Activated CD4-positive, CD25-positive, alpha-beta regulatory T cell treated with anti-CD3 and anti-CD28 coated beads, Interleukin-2, amount 50 U/mL, for 24 hours (primary cell): ENCODE measurements at places on chromosomes 4 and X.

DNA sequence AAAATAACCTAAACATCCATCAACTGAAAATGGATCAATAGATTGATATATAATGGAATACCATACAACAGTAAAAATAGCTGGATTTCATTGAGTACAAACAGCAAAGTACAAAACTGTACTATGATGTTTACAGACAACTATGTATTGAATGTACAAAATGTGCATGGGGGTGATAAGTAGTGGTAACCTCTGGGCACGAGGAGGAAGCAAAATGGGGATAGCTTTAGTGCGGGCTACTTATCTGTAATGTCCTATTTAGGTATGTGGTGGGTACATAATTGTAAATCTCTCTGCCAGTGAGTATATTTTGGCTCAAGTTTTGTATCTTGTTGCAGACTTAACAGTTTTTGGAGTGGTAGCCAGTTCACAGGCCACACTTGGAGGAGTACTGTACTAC is 123.6 kb downstream of the STAG2 start:
- ATAC-seq: no peak

- ATAC-seq: peak; percentile 33
Observed at GRCh38 chrX:100768679-100769338, 36.9 kb upstream of the SYTL4 start.

DNA sequence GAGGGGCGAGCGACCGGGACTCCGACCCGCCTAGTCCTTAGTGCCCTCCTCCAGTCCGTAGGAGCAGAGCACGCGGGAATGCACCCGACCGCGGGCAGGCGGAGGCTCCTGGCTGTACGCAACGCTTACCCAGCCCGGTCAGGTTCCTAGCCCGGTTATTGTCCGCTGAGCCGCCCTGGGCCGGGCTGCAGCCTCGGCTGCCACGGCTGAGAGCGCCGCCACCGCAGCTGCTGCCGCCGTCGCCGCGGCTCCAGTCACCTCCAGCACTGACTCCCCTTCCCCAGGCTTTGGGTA is at the start of gene AMER1:
Gene AMER1, minus strand, starts transcription at position 268 of the 294 bp plus-strand sequence. CDS start 12,422 bp downstream, outside the sequence.
- peak; percentile 47 for ATAC-seq

GRCh38 chrX:28880136-28880535 is 292.9 kb downstream of the IL1RAPL1 start:
- ATAC-seq: no peak

DNA sequence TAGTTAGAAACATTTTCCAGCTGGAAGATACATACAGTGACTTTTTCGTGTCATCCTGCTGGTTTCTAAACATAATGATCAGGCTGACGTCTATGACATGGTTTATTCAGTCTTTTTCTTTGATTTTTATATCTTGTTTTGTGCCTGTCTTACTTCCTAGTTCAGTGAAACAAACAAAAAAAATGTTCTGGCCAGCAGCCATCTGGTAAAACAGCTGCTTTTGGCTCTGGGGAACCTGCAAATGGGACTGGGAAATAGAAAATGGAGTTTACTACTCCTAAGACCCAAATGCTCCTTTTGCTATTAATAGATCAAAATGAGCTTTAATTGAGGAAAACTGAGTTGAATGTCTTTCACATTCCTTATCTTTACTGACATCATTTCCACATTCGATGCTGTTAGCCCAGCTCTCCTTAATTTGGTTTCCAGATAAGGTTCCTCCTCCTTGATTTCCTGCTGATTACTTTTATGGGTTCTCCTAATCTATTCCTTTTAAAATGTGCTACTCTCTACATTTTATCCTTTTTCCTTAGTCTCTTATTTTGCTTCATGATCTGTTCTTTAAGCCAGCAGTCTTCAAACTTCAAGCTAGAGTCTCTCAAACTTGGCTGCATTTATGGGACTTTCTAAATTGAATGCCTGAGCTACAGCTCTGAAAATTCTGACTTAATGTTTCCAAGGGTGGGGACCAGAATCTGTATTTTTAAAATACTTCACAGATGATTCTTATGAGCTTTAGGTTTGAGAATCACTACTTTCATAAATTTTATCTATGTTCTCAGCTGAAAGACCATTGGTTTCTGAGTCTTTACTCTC is 499.5 kb downstream of the ANKRD50 start:
- no peak for ATAC-seq

GRCh38 chrX:27391623-27392022 is 71.5 kb downstream of the PPP4R3C start:
- no peak for ATAC-seq

DNA sequence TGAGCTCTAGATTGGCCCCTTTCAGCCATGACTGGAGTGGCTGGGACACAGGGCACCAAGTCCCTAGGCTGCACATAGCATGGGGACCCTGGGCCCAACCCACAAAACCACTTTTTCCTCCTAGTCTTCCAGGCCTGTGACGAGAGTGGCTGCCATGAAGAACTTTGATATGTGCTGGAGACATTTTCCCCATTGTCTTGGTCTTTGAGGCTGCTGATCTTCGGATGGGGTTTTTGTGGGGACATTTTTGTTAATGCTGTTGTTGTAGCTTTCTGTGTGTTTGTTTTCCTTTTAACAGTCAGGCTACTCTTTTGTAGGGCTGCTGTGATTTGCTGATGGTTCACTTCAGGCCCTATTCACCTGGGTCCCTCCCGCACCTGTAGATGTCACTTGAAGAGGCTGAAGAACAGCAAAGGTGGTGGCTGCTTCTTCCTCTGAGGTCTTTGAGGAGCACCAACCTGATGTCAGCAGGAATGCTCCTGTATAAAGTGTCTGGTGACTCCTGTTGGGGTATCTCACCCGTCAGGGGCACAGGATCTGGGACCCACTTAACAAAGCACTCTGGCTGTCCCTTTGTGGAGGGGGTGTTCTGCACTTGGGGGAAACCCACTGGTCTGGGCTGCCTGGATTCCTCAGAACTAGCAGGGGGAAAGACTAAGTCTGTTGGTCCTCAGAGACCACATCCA is 49.6 kb upstream of the GRID2 start:
- no peak for ATAC-seq

DNA sequence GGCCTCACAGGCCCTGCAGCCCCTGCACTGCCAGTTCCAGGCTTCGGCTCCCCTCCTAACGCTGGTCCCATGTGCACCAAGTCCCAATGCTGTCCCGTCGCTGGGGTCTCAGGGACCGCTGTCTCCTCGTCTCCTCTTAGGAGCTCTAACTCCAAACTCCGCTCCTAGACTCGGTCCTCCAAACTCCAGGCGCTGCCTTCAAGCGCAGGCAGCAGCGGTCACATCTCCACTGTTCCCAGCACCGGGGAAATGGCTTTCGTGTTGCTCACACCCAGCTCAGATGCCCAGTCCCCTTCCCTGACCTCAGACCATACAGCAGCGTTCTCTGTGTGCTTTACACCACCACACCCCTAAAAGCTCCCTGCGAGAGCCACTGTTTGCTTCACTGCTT is 19.6 kb upstream of the HMX1 start:
- no peak for ATAC-seq

DNA sequence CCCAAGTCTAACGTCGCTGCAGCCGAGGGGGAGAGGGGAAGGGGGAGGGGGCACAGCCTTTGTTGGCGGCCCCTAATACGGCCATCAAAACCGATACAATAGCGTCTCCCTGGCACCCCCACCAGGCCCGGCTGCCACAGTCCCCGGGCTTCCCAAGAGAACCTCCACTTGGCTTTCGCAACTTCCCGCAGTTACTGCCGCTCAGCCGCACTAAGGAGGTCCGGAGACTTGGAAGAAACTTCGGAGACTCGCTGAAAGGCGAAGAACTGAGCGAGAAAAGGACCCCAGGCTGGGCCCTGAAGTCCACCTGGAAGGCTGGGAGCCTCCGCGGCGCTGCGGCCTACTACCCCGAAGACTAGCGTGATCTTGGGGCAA is 2.8 kb downstream of the NKX6-1 start:
- ATAC-seq: no peak

DNA sequence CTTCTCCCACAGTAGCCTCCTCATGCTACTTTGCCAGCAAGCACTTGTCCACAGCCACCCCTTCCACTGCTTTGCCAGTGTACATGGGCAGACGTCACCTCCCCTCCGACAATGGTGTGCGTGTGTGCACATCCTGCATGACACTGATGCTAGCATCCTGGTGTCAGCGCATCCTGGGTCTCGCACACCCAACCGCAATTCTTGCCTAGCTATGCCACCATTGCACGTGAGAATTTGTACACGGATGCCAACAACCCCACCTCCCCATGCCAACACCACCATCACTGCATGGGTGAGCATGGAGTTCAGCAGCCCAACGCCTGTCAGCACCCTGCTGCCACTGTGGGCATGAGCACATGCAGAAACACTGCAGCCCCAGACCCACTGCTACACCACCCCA is 550.0 kb downstream of the STPG2 start:
- no peak for ATAC-seq

DNA sequence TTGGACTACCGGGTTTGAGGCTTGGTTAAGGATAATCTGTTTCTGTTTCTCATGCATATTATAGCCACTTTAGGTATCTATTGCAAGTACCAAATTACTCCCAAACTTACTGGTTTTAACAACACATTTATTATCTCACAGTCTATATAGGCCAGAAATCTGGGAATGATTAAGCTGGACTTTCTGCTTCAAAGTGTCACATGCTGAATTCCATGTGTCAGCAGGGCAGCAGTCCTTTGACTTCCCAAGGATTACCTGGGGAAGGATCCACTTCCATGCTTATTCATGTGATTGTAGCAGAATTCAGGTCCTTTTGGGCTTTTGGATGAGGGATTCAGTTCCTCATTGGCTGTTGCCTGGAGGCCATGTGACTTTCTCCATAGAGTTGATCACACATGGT is 349.0 kb upstream of the TRAM1L1 start:
- ATAC-seq: no peak

DNA sequence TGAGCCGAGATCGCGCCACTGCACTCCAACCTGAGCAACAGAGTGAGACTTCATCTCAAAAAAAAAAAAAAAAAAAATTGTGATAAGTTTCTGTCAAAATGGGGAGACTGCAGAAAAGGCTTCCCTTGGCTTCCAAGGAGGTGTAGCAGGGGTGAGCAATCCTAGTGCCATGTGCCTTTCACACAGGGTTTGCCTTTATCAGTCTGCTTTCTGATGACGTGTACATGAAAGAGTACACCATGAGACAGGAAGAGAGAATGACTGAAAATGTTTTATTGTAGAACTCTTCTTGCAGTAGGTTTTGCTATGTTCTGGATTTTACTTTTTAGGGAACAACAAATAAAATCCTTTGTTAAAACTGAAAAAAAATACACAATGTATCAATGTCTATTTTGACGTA is 23.4 kb upstream of the ZFP42 start:
- ATAC-seq: no peak

GRCh38 chr4:76488455-76488854 is 53.4 kb downstream of the SHROOM3 start:
- ATAC-seq: no peak

- no peak for ATAC-seq
Observed at GRCh38 chr4:111707491-111707890, 437.8 kb upstream of the FAM241A start.

GRCh38 chr4:40316782-40317635 is 18.1 kb upstream of the CHRNA9 start:
- ATAC-seq: peak; percentile 64

- ATAC-seq: no peak
Observed at GRCh38 chr4:86033171-86033570, 326.7 kb downstream of the MAPK10 start.

GRCh38 chr4:181013162-181013561 is 1230.0 kb upstream of the TENM3 start:
- no peak for ATAC-seq

DNA sequence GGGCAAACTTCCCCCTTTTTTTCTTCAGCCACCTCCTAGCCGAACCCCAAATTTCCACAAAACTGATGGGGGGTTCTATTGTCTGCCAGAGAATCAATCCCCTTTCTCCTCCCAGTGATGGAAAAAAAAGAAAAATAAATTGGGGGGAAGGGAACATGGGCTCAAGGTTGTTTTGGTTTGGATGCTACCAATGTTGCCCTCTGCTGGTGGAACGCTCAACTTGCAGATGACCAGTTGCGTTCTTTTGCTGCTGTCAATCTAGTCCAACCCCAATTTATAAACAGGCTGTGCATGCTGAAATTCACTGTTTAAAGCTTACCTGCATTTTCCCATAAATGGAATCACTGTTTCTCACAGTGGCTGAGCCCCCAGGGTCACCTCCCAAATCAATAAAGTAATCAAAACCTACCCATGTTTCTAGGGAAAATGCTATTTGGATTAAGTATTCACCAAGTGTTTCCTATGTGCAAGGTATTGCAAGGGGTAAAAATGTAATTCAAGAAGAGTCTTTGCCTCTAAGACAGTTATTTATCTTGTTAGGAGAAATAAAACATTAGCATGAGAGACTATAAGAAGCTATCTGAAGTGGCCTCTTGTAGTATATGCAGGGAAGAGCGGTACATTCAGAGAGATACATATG is 116.7 kb upstream of the TMEM164 start:
- no peak for ATAC-seq

- no peak for ATAC-seq
Observed at GRCh38 chr4:145723336-145723735, 43.4 kb downstream of the C4orf51 start.

- no peak for ATAC-seq
Observed at GRCh38 chrX:42846741-42847140, 68.8 kb upstream of the PPP1R2C start.

DNA sequence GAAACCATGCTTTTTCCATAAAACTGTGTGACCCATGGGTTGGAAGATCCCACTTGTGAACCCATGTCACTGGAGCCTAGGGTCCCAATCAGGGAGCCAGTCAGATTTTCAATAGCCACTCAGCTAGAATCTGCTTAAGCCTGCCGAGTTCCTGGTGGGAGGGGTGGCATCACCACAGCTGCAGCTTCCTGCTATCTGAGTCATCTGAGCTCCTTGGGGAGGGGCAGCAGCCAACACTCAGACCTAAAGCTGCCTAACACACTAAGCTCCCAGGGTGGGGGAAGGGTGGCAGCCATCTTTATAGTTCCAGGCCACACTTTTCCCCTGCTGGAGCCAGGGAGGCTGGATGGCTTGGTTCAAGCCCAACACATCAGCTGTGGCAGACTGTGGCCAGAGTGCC is 350.1 kb downstream of the C4orf33 start:
- ATAC-seq: no peak

DNA sequence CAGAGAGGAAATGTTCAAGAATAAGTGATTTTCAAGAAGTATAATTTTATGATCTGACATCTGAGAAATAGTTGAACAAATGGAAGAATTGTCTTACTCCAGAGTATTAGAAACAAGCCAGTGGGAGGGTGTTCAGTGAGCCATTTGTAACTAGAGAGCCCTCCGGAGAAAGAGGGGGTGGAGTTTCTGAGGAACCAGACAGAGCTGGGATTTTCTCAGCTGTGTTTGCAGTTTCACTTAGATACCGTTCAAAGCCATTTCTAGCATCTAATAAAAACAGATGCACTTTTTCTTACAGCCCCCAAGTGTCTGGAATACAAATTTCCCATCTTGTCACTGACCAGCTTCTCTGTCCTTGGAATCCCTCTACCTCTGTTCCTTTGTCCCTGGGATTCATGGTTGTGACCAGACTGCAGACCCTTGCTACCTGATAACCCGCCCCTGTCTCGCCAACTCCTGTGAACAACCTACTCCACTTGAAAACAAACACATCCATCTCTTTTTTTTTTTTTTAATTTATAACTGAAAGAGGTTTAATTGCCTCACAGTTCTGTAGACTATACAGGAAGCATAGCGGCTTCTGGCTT is 132.8 kb upstream of the KLF3 start:
- ATAC-seq: no peak

- ATAC-seq: no peak
Observed at GRCh38 chr4:8832113-8832915, 39.3 kb downstream of the HMX1 start.
